ENCODE measurements at places on chromosomes 6 and 20.

DNA sequence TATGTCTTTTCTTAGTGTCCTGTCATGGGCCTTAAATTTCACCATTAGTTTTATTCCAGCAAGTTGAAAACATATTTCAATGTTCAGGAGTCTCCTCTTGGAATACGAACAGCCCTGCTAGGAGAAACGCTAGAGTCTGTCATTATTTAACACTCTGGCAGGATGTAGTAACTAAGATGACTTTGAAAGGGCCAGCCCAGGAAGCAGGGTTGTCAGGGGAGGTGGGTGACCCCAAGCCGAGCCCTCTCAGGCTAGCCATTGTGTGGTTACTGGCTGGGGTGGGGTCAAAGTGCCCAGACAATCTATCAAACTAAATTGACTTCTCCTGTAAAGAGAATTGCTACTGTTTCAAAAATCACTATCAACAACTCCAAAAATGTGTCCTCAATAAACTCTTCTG, 67.8 kb downstream of the LY86 start:
- no peak for DNase-seq

- no peak for DNase-seq
Observed at GRCh38 chr20:2700913-2701620, 8.5 kb downstream of the EBF4 start.

GRCh38 chr20:35823937-35824336, 52.1 kb downstream of the PHF20 start:
- no peak for DNase-seq

- DNase-seq = no peak
Observed at GRCh38 chr6:26008470-26008869, 45.9 kb downstream of the TRIM38 start.

DNA sequence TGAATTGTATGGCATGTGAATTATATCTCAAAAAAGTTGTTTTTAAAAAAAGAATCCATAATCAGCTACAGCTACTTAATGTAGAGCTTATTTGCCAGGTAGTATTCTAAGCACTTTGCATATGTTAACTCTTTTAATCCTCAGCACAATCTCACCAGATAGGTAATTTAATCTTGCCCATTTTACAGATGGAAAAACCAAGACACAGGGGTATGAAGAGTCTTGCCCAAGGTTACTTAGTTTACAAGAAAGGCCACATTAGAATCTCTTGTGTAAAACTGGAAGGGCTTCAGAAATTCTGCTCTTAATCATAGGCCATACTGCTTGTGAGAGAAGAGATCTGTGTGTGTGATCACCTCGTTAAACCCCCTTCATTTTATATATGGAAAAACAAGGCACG, 13.4 kb upstream of the RNF182 start:
- DNase-seq = no peak

GRCh38 chr20:46523108-46523507, 9.7 kb upstream of the ZNF334 start:
- DNase-seq = no peak

DNA sequence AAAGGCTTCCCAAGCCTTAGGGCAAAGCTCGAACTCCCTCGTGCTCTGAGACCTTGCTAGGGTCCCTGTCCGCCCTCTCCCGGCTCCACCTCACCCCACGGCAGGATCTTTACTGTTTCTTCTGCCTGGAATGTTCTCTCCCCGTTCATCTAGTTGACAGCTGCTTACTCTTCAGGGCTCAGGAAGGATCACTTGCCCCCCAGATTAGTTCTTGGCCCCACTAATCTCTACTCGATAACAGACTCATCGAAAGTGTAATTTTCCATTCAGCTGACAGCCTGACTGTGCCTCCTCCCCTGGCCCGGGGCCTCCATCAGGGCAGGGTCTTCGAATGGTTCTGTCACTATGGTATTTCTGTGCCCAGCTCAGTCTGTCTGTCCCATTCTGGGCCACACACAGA, 3.1 kb downstream of the MAP1LC3A start:
- DNase-seq = no peak

DNA sequence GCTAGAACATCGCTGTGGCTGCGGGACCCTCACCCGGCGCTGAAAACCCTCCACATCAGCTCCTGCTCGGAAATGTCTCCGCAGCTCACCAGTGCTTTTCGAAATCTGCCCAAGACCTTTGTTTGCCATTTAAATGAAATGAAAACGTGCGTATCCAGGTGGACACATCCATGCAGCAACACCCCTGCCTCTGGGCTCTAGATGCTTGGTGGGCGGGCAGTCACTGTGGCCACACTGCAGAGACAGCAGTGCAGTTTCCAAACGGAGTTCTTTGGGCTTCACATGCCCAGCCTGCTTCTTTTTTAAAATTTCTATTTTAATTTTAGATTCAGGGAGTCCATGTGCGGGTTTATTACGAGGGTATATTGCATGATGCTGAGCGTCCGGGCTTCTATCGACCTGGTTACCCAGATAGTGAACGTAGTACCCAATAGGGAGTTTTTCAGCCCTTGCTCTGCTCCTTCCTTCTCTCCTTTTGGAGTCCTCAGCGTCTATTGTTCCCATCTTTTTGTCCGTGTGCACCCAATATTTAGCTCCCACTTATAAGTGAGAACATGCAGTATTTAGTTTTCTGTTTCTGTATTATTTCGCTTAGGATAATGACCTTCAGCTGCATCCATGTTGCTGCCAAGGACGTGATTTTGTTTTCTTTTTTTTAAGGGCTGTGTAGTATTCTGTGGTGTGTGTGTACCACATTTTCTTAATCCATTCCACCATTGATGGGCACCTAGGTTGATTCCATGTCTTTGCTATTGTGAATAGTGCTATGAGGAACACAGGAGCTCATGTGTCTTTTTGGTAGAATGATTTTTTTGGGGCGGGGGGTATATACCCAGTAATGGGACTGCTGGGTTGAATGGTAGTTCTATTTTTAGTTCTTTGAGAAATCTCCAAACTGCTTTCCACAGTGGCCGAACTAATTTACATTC, 4.8 kb upstream of the TUBB2B start:
- no peak for DNase-seq

GRCh38 chr6:69881322-69882151, 15.2 kb downstream of the COL19A1 start:
- DNase-seq = no peak

- DNase-seq = no peak
Observed at GRCh38 chr20:46255440-46256104, 52.7 kb downstream of the CDH22 start.

DNA sequence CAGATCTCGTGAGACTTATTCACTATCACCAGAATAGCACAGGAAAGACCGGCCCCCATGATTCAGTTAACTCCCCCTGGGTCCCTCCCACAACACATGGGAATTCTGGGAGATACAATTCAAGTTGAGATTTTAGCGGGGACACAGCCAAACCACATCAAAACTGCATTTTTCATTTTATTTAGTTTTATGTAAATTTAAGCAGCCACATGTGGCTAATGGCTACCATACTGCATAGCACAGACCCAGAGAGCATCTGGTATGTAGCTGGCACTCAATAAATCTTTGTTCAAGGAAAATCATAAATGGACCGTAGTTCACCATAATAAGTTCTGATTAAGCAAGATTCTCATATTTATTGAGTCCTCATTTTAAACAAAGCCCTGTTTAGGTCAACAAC, 15.3 kb downstream of the GFOD1 start:
- no peak for DNase-seq

DNA sequence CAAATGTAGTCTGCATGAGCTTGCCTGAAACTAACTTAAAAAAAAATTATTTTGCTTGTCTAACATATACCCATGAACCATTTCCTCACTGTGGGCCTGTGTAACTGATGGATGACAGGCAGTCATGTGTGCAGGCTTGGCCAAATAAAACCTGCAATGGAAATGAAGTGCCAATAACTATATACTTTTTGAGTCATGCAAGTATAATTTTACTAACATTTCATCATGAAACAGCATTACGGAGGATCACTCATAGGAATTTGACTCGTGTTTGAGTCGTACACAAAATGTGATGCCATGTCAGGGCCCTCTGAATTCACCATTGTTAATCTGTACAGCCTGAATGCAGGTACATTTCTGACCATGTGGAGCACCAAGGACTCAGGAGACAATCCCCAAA, 46.6 kb downstream of the HDDC2 start:
- DNase-seq = no peak

- DNase-seq = peak; percentile 84
Observed at GRCh38 chr20:41316602-41317545, 657 bp downstream of the ZHX3 start.

- no peak for DNase-seq
Observed at GRCh38 chr6:104431096-104431495, 428.6 kb downstream of the HACE1 start.

- no peak for DNase-seq
Observed at GRCh38 chr6:98467091-98467490, 367.3 kb upstream of the POU3F2 start.

- DNase-seq = no peak
Observed at GRCh38 chr20:32434434-32434833, 76.3 kb downstream of the ASXL1 start.

- no peak for DNase-seq
Observed at GRCh38 chr6:6891949-6892461, 215.8 kb upstream of the RREB1 start.

GRCh38 chr20:21618759-21619416, 86.6 kb upstream of the PAX1 start:
- DNase-seq = no peak

DNA sequence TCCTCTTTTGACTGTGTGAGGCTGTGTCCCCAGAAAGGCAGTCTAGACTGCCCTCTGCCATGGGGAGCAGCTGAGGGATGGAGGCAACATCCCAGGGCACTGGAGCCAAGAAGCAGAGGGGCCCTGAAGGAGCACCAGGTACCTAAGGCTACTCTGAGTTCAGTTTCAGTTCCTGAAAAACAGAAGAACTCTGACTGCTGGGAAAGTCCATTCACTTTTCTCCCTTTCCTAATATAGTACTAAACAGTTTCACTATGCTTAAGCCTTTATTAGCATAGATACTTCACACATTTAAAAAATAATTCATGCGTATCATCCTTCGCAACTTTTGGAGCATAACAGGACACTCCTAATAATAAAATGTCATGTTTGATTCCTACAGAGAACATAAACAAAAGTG, 130.0 kb downstream of the FOXC1 start:
- no peak for DNase-seq

- DNase-seq = no peak
Observed at GRCh38 chr6:51049983-51050877, 231.6 kb downstream of the TFAP2B start.

GRCh38 chr20:14879020-14879697, 541.7 kb upstream of the FLRT3 start:
- no peak for DNase-seq

GRCh38 chr20:38205001-38205400, 39.9 kb upstream of the TGM2 start:
- no peak for DNase-seq

DNA sequence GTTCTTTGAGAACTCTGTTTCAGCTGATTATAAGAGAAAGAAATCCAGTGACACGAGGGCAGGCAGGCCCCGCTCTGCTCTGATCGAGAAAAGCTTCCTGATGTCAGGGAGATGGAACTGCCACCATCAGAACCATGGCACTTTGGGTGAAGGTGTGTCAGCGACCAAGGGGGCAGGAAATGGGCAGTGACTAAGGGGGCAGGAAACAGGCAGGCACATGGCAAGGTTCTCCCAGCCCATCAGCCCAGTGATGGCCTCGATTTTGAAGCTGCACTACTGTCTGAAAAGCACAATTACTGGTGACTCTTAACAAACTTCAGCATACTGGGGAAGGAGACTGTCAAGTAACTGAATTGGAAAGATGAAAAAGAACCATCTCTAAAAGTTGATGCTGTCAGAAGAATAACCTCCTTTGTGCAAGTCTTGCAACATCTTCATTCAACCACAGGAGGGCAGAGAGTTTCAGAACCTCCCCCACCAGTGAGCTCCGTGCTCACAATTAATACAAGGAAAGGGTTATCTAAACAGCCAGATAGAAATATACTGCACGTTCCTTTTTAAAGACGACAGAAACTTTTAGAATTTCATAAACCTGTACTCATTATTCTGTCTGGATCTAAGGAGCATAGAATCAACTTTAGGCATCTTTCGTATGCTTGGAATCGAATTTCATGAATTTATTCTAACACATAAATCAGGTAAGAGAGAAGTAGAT, 39.1 kb downstream of the TMX4 start:
- peak; percentile 17 for DNase-seq

GRCh38 chr6:3549314-3549940, 92.6 kb upstream of the SLC22A23 start:
- no peak for DNase-seq

DNA sequence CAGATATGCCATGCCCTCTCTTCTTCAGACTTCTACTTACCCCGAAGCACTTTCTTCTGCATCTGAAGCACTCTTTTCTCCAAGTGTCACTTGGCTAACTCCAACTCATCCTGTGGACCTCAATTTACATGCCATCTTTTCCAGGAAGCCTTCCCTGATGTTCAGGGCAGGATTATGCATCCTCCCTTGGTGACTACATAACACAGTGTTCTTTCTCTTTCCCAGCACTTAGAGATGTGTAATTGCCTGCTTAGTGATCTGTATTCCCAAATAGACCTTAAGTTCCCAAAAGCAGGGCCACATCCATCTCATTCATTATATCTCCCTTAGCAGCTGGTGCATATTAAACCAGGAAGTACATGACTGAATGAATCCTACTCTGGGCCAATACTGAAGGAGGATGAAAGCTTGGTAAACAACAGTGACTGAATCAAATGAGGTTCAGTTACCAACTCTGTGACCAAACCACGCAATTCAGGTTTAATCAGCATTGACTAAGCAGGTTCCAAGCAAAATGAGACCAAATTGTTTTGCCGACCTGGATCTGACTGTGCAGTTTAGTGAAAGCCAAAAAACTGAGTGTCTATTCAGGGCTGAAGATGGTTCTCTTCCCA, 121.4 kb upstream of the TCF21 start:
- no peak for DNase-seq

GRCh38 chr6:150316936-150317335, 51.9 kb upstream of the IYD start:
- no peak for DNase-seq

- DNase-seq = no peak
Observed at GRCh38 chr6:166456395-166457156, 73.8 kb upstream of the MPC1 start.

DNA sequence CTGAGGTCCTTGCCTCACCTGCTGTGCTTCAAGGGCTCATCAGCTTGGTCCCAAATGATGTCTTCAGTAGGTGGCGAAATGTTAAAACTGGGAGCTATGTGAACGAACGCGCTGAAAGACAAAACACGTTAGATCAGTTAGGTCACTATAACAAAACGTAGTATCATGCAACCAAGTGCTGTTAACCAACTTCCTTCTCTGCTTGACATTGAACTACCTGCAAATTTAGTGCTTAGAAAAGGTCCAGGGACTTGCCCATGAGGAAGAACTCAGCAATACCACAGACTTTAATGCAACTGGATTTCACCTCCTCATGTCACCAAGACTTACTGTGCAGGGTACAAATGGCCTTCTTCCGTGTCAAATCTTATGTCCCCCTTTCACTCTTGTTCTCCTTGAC, 24.8 kb downstream of the BACH2 start:
- DNase-seq = no peak

DNA sequence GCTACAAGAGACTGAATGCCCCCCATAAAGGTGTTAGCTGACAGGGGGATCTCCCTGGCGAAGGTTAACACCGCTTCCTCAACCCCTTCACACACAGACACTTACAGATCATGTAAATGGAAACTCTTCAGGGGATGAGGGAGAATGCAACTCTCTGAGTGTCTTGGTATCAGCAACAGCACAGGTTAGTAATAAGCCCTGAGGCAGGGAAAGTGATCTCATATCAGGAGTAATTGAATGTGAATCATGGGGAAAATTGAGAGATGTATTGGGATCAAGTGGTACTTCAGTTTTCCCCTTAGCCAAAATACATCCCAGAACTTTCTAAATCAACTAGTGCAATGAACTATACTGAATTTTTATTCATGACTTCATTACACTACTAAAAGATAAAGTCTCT, 23.8 kb downstream of the OR2J3 start:
- DNase-seq = no peak

Measured in activated CD4-positive, alpha-beta T cell treated with anti-CD3 and anti-CD28 coated beads, Interleukin-2, amount 50 U/mL, for 48 hours (primary cell).